ENCODE measurements at places on chromosomes 11 and 22.

- no peak for DNase-seq
Observed at GRCh38 chr11:130308886-130309285, 5.8 kb downstream of the ZBTB44 start.

- no peak for DNase-seq
Observed at GRCh38 chr11:17822401-17822781, 87.8 kb downstream of the KCNC1 start.

DNA sequence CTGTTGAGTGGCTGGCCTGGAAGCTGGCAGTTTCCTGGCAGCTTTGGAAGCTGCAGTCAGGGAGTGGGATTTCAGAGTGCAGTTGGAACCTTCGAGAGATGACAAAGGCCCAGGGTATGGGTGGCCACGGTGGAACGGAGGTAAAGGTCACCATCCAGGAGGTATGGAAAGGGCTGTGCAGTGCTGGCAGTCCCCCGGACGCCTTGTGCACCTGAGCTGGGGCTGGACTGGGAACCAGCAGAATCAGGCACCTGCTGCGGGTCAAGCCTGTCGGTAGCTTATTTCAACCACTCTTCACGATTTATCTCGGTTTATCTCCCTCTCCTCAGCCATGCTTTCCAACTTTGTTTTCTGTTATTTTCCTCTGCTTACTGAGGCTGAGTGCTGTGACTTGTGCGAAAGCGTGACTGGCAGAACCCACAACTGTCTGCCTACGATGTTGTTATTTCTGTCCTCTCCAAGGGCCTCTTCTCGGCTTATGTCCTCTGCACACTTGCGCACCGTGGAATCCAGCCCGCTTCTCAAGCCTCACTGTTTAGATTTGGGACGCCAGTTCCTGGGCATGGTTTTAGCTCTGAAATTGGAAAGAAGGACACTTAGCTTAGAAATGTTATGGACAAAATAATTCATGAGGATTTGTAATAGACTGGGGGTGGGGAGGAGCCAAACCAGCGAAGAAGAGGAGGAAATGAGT lies 24.0 kb upstream of the ATXN10 start:
- no peak for DNase-seq

GRCh38 chr11:29268733-29269132 lies 748.1 kb downstream of the KCNA4 start:
- no peak for DNase-seq

DNA sequence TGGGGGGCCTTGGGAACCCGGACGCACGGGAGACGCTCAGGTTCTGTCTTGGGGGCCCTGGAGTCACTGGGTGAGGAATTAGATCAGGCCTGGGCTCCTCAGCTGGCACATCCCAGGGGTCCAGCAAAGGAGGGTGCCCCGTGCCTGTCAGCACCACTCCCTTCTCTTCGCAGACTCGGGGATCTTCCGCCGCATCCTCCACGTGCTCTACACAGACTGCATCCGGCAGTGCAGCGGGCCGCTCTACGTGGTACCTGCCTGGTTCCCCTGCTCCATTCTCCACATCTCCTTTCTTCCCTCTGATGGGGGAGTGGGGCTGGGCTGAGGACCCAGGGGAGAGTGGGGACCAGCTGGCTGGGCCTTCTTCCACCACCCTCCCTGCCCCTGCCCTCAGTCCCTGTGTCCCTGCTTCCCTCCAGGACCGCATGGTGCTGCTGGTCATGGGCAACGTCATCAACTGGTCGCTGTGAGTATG lies 6.7 kb upstream of the TAGLN start:
- no peak for DNase-seq

DNA sequence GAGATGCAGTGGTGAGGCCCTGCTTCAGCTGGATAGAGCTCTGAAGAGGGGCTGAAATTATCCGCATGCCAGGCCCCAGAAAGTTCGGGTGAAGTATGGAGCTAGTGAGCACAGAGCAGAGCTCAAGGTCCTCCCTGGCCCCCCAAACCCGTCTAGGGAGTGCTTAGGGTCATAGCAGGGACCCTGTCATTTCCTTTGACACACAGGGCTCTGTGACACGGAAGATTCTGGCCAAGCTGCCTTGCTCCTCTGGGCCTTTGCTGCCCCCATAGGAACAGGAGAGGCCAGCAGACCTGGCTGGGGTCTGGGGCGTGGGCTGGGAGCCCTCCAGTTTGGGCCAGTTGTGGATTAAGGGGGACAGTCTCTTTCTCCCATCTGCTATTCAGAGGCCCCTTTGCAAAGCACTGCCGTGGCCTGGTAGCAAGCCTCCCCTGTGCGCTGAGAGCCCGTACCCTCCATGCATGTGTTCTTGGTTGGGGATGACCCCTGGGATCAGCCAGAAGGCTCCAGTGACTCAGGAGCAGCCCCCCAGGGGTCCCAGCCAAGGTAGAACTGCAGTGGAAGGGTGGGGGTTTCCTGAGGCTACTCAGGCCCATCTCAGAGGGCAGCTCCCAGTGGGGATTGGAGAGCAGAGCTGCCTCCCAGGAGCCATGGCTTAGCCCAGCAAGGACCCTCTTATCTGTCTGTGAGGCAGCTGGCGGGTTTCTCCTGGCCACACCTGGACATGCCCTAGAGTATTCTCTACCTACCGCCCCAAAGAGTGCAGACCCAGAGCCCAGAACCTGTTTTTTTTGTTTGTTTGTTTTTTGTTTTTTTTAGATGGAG lies 42.3 kb downstream of the RNF141 start:
- DNase-seq: no peak

DNA sequence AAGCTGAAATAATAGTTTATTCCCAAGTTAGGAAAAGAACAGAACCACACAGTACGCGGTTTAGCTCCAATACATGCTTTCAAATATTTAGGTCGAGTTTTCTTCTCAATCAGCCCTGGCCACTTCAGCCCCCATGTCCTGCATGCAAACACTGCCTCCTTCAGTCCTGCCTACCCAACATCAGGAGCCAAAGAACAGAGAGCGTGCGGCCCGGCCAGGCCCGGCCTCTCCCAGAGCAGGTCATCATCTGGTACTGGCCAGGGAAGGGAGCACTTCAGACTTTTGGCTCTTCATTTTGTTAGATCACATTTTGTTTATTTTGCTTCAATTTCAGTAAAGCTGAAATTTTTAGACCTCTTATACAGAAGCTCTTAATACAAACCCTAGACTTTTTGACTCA lies 6.7 kb downstream of the BRD1 start:
- DNase-seq: no peak

GRCh38 chr11:132632641-132633124 lies 899.6 kb downstream of the OPCML start:
- peak; percentile 77 for DNase-seq

DNA sequence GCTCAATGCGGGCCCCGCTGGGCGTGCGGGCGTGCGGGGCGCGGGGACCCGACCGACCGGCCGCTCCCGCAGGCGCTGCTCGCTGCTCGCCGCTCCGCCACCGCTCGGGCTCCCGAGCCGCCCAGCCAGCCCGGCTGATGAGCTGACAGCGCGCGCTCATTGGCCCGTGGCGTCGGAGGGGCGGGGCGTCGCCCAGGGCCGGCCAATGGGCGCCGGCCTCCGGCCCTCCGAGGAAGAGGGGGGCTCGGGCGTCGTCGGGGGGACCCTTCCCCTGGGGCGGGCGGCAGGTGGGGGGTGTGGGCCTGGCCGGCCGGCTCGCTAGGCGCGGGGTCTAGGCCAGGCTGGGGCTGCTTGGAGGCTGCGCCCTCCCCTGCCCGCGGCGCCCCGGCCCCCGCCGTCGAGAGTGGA lies at the start of gene SCUBE1:
SCUBE1 (minus strand) TSS at position 111 of the 408 bp plus-strand sequence. CDS start 111 bp downstream, outside the sequence.
- peak; percentile 41 for DNase-seq

DNA sequence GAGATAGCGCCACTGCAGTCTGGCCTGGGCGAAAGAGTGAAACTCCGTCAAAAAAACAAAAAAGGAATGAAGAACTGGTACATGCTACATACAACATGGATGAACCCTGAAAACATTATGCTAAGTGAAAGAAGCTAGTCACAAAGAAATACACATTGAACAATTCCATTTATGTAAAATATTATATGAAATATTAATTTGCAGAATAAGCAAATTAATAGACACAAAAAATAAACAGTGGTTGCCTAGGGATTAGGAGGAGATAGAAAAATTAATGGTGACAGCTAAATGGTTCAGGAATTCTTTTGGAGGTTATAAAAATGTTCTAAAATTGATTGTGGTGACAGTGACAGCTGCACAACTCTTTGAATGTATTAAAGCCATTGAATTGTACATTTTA lies 14.7 kb downstream of the PRDM10 start:
- DNase-seq: no peak

- no peak for DNase-seq
Observed at GRCh38 chr11:132942611-132943356, 589.5 kb downstream of the OPCML start.

DNA sequence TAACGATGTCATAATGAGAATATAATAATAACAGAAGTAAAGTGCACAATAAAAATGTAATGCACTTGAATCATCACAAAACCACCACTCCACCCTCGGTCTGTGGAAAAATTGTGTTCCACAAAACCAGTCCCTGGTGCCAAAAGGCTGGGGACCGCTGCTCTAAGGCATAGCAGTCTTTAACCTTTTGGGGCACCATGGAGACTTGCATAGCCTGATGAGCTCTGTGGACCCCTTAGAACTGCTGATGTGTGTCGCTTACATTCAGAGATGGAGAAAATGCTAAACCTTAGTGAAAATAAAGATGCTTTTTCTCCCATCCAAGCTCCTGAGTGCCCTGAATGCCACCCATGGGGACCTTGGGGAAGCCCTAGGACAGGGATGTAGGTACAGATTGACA lies 87.6 kb upstream of the SEPTIN5 start:
- DNase-seq: peak; percentile 32

DNA sequence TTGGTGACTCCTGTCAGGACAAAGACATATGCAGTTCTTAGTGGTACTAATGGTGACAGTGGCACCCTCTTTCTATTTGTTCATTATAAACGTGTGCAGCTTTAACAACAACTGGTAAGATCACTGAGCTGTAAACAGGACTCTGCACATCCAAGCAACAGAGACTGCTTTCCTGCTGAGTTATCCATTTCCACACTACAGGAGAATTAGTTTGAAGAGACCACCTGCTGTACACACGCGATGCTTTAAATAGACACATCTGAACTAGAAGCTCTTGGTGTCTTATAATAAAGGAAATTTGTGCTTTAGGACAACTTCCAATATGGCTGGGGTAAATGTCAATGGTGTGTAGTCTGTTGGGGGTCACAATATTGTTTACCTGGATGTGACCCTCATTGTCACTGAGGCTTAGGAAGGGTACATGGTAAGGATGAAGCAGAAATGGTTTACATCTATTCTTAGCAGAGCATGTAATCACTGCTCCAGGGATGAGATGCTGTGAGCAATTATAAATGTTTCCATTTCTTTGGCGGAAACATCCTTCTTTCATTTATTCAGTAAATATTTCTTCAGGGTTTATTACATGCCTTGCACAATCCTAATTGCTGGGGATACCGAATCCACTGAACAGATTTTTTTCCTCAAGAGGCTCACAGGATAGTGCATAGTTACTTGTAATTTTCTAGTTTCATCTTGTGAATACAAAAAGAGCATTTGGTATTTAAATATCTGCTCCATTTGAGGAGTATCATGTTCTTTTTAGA lies 354.0 kb upstream of the CCDC90B start:
- no peak for DNase-seq

GRCh38 chr11:23570828-23571227 lies 710.6 kb upstream of the CCDC179 start:
- DNase-seq: no peak

All from posterior cingulate gyrus (tissue), 11 donors.